NCI-H187 (cell line): ENCODE measurements at places on chromosomes 1 and 21.

GRCh38 chr1:186188004-186188539 lies 187.0 kb downstream of the TPR start:
- no peak for DNase-seq

- no peak for DNase-seq
These were observed 417.2 kb downstream of the TTLL7 start for GRCh38 chr1:83581747-83582146.

GRCh38 chr1:60699325-60699724 lies 383.0 kb upstream of the NFIA start:
- DNase-seq = no peak

DNA sequence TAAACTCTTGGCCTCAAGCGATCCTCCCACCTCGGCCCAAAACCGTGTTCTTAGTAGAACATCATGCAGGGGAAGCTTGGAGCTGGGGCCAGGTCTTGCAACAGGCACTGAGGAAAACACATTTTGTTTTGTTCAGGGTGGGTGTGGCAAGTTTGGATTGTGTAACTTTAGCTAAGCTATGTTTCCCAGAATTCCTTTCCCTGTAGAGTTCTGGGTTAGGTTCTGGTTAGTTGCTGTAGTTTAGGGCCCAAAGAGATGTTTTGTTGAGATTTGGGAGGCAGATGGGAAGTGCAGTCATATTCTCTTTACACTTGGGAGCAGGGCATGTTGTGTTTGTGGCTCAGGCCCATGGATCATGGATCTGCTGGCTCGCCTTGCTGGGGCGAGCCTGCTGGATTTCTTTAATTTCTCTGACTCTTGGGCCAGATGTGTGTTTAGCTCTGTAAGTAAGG lies 24.0 kb downstream of the PLA2G5 start:
- no peak for DNase-seq

DNA sequence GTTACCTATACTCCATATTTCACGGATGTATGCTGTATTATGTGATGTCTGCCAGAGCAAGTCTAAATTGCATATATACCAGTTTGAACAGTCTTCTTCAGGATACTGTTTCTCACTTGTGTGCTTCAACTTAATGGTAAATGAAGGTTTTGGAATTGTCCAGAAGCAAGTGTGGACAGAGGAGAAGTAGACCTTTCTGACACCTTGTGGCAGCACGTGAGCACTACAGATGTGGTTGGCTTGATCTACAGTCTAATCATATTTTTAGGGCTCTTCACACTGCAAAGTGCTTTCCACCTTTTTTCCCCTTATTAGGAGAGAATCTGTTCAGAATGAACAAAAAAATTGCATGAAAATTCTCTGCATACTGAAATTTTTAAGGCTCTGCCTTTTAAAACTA lies 10.9 kb downstream of the MORC3 start:
- DNase-seq = no peak

- no peak for DNase-seq
These were observed 9.1 kb downstream of the INAVA start for GRCh38 chr1:200903793-200904192.

DNA sequence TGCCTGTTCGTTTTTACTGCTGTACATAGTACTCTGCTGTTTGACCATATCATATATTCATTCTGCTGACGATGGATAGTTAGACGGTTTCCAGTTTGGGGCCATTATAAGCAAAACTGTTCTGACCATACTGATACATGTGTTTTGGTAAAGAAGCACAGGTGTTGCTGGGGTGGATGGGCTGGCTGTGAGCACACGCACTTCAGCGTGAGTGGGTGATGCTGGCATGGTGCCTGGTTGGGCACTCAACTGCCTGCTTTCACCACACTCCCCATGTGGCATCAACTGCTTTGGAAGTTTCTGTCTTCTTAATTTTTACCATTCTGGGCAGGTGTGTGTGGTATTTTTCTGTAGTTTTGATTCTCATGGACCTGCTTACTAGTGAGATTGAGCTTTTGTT lies 37.3 kb downstream of the ADARB1 start:
- peak; percentile 49 for DNase-seq

DNA sequence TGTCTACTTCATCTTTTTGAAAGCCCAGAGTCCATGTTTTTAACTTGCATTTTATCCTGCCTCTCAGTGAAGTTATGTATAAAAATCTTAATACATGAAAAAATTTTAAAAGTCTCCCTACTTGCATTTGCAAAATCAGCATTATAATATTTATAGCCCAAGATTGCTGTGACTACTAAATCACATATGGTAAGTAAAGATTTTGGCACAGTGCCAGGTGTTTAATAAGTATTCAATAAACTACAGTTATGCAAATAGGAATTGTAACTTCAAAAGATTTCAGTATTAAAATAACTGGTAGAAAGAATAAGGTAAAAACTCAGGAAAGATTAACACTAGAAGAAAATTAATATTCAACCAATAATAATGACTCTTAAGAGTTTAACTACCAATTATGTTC lies 641.7 kb downstream of the LRRIQ3 start:
- no peak for DNase-seq

DNA sequence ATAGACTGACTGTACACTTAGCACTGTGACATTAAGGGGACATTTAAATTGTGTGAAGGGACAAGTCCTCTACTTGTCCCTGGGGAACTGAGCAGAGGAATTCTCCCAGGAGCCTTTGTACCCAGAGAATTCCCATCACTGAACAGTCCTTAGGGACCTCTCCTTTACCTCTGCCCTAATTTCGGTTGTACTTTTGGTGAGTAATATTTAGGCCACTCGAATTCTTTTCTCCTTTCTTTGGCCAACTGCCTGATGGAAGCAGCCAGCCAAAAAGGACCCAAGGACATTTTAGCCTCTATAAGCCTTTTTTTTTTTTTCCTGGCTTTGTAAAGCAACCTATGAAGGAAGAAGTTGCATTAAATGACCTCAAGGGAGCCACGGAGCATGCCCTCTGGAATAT lies 71.5 kb downstream of the NR5A2 start:
- no peak for DNase-seq

DNA sequence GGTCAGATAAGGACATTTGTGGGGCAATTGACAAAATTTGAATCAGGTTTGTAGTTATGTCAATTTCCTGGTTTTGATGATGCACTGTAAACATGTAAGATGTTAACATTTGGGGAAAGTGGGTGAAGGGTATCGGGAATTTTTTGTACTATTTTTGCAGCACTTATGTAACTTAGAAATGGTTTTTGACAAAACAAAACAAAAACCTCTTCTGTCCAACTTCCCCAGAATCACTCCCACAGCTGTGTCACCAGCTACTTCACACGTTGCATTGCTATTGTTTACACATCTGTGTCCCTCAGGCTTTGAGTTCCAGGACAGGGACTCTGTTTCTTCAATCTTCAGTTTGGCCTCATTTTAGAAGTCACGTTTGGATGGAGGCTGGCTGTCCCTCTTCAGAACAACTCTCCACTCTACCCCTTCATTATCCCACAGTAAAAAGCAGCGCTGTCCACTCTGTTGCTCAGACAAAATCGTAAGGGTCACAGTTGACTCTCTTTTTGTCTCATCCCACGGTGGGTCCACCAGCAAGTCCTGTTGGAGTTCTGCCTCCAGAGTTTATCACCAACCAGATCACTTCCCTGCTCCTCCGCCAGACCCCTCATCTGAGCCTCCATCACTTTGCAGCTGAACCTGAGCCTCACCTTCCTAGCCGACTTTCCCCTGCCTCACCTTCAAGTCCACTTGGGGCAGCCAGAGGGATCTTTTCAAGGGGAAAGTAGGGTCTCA lies 63.2 kb downstream of the NENF start:
- DNase-seq = no peak

DNA sequence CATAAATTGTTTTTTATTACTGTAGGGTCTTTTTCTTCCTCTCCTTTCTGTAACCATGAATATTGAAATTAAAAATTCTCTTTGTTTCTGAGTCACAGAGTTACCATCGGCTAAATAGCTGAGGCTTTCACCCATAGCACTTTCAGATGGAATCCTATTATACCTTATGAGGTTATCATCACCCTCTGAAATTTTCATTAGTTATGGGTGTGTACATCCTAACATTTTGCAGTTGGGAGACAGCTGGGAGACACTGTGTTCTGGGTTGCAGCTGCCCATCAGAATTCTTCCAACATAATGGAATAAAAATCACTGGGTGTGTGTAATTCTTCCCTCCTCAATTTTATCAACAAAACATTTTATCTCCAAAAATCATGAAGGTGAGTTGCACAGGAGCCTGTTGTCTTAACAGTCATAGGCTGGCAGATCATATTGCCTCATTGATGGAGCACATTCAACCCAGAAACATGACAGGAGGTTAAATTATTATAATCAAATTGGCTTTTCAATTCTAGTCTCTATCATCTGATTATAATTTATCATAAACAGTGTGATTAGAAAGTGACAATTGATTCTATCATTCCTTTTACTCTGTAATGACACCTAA lies 17.4 kb downstream of the CYYR1 start:
- no peak for DNase-seq

DNA sequence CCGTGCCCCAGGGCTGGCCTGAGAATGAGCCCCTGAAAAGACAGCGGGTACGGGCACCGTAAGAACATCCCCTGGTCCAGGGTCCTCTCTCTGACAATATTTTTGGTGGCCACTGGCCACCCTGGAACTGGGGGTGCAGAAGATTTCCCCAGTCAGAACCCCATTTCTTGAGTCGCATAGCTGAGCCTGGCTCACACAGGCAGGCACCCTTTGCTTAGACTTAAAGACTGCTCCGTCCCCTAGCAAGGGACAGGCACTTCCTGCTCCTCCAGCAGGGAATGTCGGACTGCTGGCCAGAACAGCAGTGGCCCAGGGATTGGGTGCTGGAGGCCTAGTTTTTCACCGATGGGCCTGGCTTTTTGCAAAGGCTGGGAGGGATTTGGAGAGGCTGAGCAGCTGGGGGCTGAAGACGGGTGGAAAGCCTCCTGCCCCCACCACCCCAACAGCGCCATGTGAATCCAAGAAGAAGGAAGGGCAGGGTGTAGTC lies 4.3 kb downstream of the OLIG2 start:
- no peak for DNase-seq

DNA sequence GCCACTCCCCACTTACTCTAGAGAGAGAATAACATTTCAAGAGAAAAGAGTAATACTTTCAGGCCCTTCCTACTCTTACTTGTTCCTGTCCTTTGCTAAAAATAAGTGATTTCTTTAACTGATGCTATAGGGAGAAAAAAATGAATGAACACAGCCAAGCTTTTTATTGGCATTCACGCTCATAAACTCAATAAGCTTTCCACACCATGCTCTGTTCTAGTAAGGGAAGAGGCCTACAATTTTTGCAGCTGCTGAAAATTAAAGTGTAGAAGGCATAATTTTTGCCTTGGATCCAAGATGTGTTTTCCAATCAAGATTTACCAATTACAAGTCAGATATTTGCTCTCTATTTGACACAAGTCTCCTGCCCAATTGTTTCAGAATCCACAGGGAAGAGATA lies 188.1 kb upstream of the RGS18 start:
- no peak for DNase-seq

DNA sequence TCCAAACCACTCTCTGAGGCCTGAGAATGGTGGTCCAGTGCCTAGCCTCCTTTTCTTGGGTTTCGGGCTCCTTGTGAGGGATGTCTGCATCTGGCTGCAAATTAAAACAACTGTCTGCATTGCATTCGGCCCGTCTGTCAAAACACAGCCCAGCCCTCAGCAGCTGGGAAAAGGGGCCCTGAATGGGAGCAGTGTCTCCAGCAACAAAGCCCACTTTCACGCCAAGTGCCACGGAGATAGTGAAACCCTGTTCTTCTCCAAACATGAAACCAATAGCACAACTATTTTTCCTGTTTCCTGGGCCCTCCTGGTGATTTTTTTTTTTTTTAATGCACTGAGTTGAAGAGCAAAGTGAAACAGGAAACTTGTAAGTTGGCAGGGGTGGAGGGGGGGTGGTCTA lies 138.4 kb downstream of the PLXNA2 start:
- DNase-seq = no peak

- no peak for DNase-seq
These were observed 374.0 kb downstream of the CAMTA1 start for GRCh38 chr1:7159116-7159781.

GRCh38 chr1:110962892-110963690 lies 631 bp downstream of the LRIF1 start:
- peak; percentile 57 for DNase-seq

- no peak for DNase-seq
These were observed 11.5 kb upstream of the HCRTR1 start for GRCh38 chr1:31605908-31606427.

DNA sequence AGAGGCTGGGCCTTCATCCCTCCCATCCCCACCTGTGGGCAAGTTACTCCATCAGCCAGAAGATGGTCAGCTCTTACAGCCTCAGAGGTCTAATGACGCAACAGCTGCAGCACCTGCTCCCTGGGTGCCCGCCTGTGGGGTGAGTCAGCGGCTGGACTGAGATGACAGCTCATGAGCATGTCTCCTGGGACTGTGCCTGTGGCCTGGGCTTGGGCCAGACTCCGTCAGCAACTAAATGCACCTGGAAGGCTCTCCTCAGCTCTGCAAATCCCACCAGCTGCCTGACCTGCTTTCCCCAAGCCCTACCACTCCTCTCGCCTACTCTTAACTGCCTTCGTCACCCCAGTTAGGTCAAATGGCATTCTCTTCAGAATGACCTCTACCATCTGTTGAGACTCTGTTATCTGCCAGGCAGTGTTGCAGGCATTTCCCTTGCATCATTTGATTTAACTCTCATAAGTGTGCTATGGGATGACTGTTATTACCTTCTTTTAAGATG lies 47.7 kb downstream of the ETS2 start:
- no peak for DNase-seq

DNA sequence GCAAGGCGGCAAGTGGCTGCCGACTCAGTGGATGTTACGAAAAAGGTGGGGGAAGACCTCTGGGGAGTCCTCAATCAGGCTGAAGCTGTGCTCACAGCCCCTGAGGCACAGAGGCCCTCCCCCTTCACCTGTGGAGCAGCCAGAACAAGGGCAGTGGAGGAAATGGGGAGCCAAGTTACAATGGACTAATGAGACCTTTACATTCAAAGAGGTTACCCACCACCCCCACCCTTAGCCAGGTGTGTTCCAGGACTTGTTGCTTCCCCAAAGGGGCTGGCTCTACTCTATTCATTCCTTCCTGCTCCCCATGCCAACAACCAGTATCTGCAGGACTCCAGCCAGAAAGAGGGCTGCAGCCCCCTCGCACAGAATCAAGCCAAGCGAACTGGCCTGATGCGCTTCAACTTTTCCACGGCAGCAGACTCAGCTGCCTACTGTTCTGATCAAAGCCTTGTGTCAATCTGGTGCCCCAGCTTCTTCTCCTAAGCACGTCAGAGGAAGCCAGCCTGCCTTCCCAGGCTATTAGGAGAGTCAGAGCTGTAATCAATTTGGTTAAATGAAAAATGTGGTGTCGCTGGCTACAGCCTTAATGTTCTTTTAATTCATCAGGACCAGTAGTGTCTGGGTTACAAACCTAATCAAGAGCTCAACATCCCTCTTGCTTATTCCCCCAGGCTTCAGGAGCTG lies 1.8 kb upstream of the SYT2 start:
- DNase-seq = no peak

DNA sequence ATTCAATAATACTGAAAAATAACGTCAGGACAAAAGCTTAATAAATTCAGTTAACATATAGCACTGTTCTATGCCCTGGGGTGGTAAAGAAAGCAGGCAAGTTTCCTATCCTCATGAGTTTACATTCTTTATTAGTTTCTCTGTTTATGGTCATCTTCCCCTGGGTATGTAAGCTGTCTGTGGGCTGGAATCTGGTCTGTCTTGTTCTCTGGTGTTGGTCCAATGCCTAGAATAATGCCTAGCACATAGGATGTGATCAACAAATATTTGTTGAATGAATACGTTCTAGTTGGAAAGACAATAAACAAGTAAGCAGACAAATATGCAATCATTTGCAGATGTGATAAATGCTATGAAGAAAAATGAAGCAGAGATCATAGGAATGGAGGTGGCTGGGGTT lies 7.2 kb upstream of the IGSF3 start:
- no peak for DNase-seq

GRCh38 chr1:162347281-162347680 lies 29.4 kb downstream of the SPATA46 start:
- no peak for DNase-seq
